ENCODE measurements at places on chromosomes 13 and 19. TPM values are rescaled to one million over a fixed set of nuclear protein-coding genes. Genes with fewer than 3 reads are reported as not detected.

GRCh38 chr13:85405316-85405897 lies 393.8 kb downstream of the SLITRK6 start:
- H3K4me3 ChIP-seq: no peak overlapping the region
- no peak for DNase-seq
- no peaks in the 10 kb centered on the region for H3K4me1 ChIP-seq
- H3K36me3 ChIP-seq: no peaks in the 10 kb centered on the region

The TLE2 gene
- 35.6 TPM for total RNA-seq

DNA sequence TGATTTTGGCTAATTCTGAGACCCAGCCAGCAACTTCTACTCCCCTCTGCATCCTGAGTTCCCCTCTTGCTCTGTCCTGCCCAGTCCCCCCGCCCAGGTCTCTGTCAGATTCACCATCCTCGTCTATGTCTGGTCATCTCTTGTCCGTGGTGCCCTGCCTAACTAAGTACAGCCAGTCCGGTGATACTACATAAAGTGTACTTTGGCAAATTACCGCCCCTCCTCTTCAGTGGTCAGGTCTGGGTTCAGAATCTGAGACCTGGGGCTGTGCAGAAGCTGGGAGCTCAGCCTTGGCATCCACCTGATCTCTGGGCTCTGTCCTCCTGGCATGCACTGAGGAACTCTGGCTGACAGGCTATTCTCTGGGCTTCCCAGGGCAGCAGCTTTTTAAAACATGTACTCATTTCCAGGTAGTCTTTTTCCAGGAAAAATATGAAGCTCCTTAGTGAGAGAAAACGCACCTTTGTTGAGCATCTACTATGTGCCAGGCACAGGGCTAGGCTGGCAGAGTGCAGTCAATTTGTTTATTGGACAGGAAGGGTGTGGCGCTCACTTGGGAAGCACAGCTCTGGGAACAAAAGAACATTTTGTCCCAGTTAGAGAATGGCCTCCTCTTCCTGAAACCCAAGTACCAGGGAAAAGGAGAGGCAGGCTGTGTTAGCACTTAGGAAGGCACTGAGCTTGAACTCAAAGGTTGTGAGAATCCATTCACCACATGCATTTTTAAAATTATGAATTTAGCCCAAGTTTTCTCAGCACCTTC lies 88.9 kb downstream of the TSHZ3 start:
- H3K4me1 ChIP-seq: no peaks in the 10 kb centered on the region
- no peaks in the 10 kb centered on the region for H3K27me3 ChIP-seq

The DMPK gene
- total RNA-seq: 52.5 TPM

- H3K36me3 ChIP-seq: no peaks in the 10 kb centered on the region
- DNase-seq: no peak
- peaks cover 52% of the 10 kb centered on the region for H3K4me1 ChIP-seq
- peak overlapping the region; percentile 64 for H3K4me3 ChIP-seq
- H3K27me3 ChIP-seq: no peaks in the 10 kb centered on the region
- H3K27ac ChIP-seq: peak overlapping the region; percentile 39
Measured at GRCh38 chr19:38389101-38389925, 816 bp downstream of the SPRED3 start.

Data from HCT116 (cell line).